ENCODE measurements at places on chromosomes 1 and 21. TPM values are rescaled to one million over a fixed set of nuclear protein-coding genes. Genes with fewer than 3 reads are reported as not detected.

- no peak for DNase-seq
Measured at GRCh38 chr1:154775621-154776605, 94.2 kb downstream of the KCNN3 start.

- DNase-seq = no peak
Measured at GRCh38 chr1:53662951-53663350, 76.0 kb downstream of the GLIS1 start.

DNA sequence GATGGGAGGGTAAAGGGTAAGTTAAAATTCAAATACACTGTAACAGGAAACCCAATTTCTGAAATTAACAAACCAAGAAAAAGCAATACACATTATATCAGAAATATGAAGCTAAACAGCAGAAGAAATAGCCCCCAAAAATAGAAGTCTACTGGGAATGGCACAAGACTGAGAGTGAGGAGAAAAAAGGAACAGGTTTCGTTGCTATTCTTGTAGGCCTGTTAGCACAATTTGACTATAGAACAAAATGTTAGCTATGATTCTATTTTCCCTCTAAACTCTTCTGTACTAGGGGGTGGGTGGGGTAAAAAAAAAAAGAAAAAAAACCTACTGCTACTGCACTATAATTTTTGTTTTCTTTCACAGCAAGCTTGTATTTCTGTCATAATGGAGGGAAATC, 12.5 kb downstream of the RBBP5 start:
- DNase-seq = no peak

DNA sequence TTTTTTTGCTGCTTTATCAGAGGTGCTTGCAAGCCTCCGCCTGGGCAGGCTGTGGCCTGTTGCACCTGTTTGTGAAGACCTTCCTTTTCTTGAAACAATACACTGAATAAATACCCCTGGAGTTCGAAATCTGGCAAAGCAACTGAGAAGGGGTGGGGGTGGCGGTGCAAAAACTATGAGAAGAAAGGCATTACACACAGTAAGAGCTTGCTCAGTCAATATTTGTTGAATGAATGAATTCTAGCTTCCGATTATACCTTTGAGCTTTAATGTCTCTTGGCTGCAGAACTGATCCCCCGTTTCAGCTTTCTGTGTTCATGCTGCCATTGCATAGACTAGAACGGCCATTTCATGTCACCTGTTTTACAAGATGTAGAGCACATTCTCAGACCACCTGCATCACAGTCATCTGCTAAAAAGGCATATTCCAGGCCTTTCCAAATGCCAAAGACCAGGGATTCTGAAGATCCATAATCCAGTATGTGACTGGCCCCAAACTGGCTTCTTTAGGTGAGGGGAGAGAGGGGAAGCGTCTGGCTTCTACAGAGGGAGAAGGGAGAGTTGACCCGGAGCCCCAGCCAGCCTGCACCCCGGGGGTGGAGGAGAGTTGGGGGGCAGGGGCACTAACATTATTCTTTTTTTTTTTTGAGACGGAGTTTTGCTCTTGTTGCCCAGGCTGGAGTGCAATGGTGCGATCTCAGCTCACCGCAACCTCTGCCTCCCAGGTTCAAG, 111.5 kb downstream of the ETS2 start:
- no peak for DNase-seq

DNA sequence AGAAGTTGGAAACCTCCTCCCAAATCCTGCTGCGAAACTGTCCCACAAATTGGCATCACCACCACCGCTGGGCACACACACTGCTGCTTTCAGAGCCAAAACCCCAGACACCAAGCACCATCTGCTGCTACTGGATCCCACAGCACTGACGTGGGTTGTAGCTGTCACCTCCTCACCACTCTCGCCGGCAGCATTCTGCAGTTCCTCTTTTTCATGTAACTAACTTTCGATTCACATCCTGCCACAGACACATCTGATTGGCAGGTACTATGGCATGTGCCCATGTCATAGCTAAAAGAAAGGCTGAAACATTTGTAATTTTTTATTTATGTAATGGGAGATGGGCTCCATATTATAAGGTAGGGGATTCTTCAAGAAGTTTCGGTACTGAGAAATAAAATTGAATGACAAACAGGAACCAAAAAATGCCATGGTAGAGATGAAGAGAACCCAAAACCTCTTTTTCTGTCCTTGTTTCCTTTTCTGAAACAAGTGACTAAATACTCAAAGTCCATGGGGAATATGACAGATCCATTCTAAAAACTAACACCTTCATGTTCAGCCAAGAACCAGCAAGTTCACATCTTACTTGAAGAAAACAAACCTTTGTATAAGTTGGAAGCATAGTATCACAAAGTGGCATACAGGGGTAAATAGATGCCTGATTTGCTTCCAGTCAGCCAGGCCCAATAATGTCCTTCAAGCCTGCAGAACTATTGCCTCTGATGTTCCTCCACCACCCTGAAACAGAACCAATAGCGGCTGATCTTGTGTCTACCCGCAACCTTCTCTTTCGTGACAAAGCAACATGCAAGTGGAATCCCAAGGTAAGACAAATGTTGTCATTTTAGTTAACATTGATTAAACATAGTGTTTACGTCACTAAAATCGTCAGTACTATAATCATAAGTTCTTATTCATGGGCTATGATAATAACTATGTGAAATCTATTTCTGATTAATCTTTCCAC, 26.6 kb upstream of the RGS13 start:
- peak; percentile 46 for DNase-seq

- DNase-seq = no peak
Measured at GRCh38 chr1:231178970-231179369, 17.1 kb downstream of the TRIM67 start.

DNA sequence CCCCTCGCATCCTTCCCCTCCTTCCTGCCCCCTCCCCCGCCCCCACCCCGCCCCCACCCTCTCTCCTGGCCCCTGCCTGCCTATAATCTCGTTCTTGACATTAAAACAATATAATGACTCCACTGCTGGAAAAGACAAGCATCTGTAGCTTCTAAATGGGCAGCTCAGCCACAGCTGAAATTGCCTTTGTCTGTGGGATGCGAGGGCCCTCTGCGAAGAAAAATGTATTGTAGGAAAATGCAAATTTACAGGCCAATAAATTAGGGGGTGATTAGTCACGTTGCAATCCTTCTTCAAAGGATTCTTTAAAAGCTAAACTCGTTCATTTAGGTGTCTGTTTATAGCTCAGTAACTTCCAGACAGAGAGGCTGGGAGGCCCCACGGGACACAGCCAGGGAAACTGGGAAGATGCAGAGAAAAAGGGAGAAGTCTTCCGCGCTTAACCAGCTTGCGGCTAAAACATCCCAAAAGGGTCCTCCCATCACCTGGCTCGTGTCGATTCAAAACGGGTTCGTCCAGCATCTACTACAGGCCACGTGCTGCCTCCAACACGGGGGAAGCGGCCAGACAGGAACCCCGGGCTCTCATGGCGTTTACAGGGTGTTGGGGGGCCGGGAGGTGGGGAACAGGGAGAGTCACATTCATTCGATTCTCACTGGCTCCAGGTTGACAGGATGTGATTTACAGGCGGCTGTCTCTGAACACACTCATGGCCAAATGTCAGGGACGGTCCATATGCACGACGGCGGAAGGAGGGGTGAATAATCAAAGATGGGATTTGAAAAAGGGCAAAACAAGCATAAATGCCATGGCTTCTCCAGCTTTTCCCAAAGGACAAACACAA, 100.5 kb upstream of the ZBTB40 start:
- DNase-seq = no peak

GRCh38 chr1:168136709-168137514, at the start of gene GPR161:
TSS of gene GPR161 (minus strand) at chr1:168136930. CDS start at chr1:168104850, 32,080 bp downstream.
- DNase-seq = peak; percentile 29

GRCh38 chr1:24351918-24352627, 32.9 kb downstream of the GRHL3 start:
- DNase-seq = no peak

GRCh38 chr1:117371441-117372151, 4.3 kb downstream of the MAN1A2 start:
- no peak for DNase-seq

SPRR4 gene
- total RNA-seq = not detected

LCE3D gene
- total RNA-seq = not detected

PRUNE1 gene
- 15.1 TPM for total RNA-seq

ADAMTSL4 gene
- 2.9 TPM for total RNA-seq

AMY2A gene
- total RNA-seq = not detected

ZNF697 gene
- total RNA-seq = 13.0 TPM

All from activated T-helper 2 cell treated with anti-CD3 and anti-CD28 coated beads, Interferon-gamma antibody, Interleukin-2, Interleukin-4, amounts not matched to agents 10 μg/mL and 5 μg/mL and 100 μg/mL, durations not matched to agents 14 hours and 24 hours and 36 hours (primary cell).